ENCODE measurements at places on chromosomes 11 and 22. TPM values are rescaled to one million over a fixed set of nuclear protein-coding genes. Genes with fewer than 3 reads are reported as not detected.

Gene PKDREJ
- 0.36 TPM for total RNA-seq

Gene POU2AF2
- not detected for total RNA-seq

Gene PHOX2A
- total RNA-seq: 0.82 TPM

Gene JAML
- total RNA-seq: 3.3 TPM

Gene DLG2
- 11.3 TPM for total RNA-seq

Gene EMSY
- 51.8 TPM for total RNA-seq

DNA sequence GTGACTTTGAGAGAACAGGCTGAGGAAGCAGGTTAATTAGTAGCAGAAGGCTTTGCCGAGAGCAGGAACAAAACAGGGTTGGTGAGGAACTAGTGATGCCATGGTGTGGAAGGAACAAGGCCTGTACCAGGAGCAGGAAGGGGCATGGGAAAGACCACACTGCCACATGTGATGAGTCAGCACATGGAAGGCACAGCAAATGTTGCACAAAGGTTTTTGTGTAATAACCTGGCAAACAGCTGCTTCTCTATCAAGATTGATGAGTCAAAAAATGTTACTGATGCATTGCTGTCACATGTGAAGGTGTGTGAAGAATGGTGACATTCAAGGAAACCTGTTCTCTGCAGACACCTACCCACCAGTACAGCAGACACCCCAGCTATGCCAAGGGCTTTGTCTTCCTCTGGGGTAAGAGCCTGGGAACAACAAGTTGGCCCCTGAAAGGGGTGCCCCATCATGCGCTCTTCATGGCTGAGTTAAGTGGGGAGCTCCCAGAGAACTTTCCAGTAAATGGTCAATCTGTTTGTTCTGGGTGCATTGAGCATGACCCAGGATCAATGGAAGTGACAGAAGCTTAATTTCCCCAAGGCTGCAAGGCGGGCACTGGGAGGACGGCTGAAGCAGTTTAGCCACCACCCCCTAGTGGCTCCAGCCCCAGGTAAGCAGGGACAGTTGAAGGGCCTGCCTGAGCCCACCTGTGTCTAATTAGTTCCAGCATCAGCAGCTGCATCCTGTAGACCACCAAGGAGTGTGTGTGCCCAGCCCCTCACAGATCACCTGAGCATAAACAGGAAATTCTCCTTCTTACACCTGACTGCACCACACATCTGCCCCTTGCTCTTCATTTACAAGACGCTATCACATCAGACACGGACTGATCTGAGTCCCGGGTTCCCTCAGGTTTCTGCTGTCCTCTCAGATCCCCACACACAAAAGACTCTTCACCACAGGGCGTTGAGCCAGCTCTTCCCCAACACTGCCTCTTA lies 47.6 kb downstream of the GGTLC2 start:
- H3K4me1 ChIP-seq: no peaks in the 10 kb centered on the region
- DNase-seq: peak; percentile 50
- H3K4me3 ChIP-seq: no peak overlapping the region
- no peaks in the 10 kb centered on the region for H3K27me3 ChIP-seq

- H3K27me3 ChIP-seq: no peaks in the 10 kb centered on the region
- no peak for DNase-seq
- no peaks in the 10 kb centered on the region for H3K4me1 ChIP-seq
Observed at GRCh38 chr11:113591117-113591516, 115.0 kb downstream of the TMPRSS5 start.

DNA sequence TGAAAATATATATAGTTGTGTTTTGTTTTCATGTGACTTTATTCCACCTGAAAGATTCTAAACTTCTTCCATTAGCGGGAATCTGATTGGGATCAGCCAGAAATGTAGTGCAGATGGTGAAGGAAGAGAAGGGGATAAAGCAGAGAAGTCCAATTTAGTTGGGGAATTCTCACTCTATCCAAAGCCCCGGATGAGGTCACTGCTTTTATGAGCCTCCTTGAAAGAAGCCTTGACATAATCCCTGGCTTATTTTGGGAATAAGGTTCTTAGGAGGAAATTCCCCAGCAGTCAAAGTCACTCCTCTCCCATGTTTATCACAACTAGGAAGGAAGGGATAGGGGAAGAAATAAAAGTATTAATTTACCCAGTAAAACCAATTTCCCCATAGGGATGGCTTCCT lies 41.1 kb downstream of the OSBP start:
- peak overlapping the region; percentile 72 for H3K27ac ChIP-seq
- H3K4me3 ChIP-seq: no peak overlapping the region
- H3K27me3 ChIP-seq: no peaks in the 10 kb centered on the region
- H3K4me1 ChIP-seq: peaks cover 22% of the 10 kb centered on the region
- peaks cover 20% of the 10 kb centered on the region for H3K36me3 ChIP-seq

GRCh38 chr22:48247829-48248228 lies 1485.4 kb downstream of the TBC1D22A start:
- H3K27ac ChIP-seq: no peak overlapping the region
- H3K36me3 ChIP-seq: no peaks in the 10 kb centered on the region
- no peak overlapping the region for H3K4me3 ChIP-seq

DNA sequence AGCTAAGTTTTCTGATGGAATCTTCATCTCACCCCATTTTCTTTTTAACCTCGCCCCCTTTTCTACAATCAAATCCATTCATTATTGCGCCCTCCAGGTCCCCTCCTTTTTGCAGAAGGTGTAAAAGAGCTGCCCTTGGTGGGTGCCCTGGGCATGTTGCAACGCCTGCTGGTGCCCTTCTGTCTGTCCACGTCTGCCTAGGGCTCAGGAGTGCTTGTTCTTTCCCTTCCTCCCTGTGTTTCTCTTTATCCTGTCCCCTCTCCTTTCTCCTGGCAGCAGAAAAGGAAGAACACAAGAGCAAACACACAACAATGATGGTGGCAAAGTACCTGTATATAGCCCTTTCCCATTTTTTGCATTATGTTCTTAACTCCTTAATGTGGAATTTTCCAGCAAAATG lies 6.2 kb upstream of the TLCD5 start:
- no peak overlapping the region for H3K4me3 ChIP-seq
- no peaks in the 10 kb centered on the region for H3K4me1 ChIP-seq
- no peak for DNase-seq

- H3K4me1 ChIP-seq: peaks cover 72% of the 10 kb centered on the region
- no peaks in the 10 kb centered on the region for H3K36me3 ChIP-seq
- no peak overlapping the region for H3K4me3 ChIP-seq
- no peaks in the 10 kb centered on the region for H3K27me3 ChIP-seq
- peak overlapping the region; percentile 31 for H3K27ac ChIP-seq
- no peak for DNase-seq
Observed at GRCh38 chr11:94774345-94774744, 6.2 kb downstream of the AMOTL1 start.

DNA sequence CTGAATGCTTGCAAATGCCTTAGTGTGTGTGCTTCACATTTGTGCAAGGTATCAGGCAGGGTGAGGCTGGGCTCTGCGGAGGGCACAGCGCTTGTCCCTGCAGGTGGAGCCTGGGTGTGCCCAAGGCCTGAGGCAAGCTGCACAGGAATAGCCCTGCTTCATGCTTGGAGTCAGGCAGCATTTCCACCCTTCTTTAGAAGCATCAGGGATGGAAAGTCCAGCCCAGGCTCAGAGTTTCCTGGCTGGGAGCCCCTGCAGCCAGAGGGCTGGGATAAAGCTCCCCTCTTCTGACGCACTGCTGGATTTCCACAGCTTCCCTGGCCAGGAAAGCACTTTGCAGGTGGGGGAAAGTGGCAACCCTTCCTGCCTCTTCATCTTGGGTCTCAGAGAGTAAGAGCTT lies 63.4 kb downstream of the GALNT18 start:
- no peak overlapping the region for H3K27ac ChIP-seq
- DNase-seq: no peak
- H3K27me3 ChIP-seq: no peaks in the 10 kb centered on the region
- H3K4me1 ChIP-seq: peaks cover 39% of the 10 kb centered on the region
- H3K36me3 ChIP-seq: no peaks in the 10 kb centered on the region
- no peak overlapping the region for H3K4me3 ChIP-seq

DNA sequence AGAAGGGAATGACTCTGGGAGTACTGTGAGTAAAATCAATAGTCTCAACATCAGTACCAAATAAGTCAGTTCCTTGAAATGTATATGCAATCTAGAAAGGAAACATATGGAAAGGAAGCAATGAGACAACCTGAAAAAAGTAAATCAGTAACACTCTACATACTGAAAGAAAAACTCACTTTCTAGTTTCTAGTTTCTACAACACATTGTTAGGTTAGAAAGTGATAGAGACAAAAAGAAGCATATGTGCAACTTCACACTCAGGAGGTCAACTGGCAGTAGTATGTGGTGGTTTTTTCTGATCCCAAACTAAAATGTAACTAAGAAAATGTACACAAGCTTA lies 156.5 kb upstream of the SOX6 start:
- no peak for DNase-seq
- no peak overlapping the region for H3K27ac ChIP-seq
- no peaks in the 10 kb centered on the region for H3K4me1 ChIP-seq
- no peak overlapping the region for H3K4me3 ChIP-seq
- no peaks in the 10 kb centered on the region for H3K36me3 ChIP-seq

- H3K4me3 ChIP-seq: no peak overlapping the region
- no peak for DNase-seq
- H3K27ac ChIP-seq: no peak overlapping the region
- H3K36me3 ChIP-seq: no peaks in the 10 kb centered on the region
- peaks cover 73% of the 10 kb centered on the region for H3K27me3 ChIP-seq
Observed at GRCh38 chr11:27717377-27717776, 17.1 kb upstream of the BDNF start.

DNA sequence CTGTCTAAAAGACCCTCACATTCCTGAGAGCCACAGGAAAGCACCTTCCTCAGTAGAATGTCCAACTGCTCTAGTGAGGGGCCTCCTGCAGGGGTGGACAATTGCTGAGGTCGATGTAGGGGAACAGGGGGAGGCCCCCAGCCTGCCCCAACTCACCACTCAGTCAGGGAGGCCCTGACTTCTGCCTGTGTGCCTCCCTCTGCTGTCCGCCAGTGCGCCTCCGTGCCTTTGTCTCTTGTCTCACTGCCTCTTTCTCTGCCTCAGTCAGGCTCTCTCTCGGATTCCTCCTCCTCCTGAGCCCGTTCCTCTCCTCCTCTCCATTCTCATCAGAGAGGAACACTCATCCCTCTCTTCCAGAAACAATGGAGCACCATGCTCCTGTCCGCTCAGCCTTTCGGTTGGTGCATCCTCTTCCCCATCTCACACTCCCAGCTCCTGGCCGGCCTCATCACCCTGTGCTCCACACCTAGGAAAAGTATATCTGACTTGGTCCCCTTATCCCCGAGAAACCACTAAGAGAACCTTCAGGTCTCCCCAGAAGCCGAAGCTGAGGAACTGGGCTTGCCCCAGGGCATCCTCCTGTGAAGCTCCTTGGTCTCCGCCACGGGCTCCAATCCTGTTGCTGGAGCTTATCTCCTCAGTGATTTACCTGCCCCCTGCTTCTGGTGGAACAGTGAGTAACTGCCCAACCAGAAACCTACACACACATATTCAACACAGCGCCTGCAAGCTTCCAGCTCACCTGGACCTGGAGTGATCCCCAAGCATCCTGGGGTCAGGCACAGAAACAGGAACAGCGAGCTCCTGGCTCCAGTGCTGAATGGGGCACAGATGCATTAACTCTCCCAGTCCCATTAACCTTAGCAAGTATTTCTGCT lies 2.3 kb downstream of the B3GAT1 start:
- no peaks in the 10 kb centered on the region for H3K36me3 ChIP-seq
- H3K27me3 ChIP-seq: peaks cover 18% of the 10 kb centered on the region
- H3K27ac ChIP-seq: no peak overlapping the region
- no peak for DNase-seq

Data from sigmoid colon (tissue), 7 donors.